ENCODE measurements at places on chromosomes 2 and 18. TPM values are rescaled to one million over a fixed set of nuclear protein-coding genes. Genes with fewer than 3 reads are reported as not detected.

Gene KCNIP3
- 11.8 TPM for total RNA-seq

Gene UGT1A3
- total RNA-seq, result not detected

Gene SRBD1
- 13.3 TPM for total RNA-seq

Gene KLHL30
- 0.49 TPM for total RNA-seq

Gene TBR1
- not detected for total RNA-seq

Gene SLC66A3
- 35.0 TPM for total RNA-seq

Gene IL1B
- 3.8 TPM for total RNA-seq

Gene MZT2A
- 79.4 TPM for total RNA-seq

Gene GCA
- 10.9 TPM for total RNA-seq

Gene TEX44
- not detected for total RNA-seq

Gene NAT8
- total RNA-seq, result not detected

Gene OR6B2
- total RNA-seq, result not detected

Gene RAPH1
- 13.8 TPM for total RNA-seq

Gene ZNF396
- total RNA-seq, result 1.9 TPM

- no peaks in the 10 kb centered on the region for H3K27me3 ChIP-seq
- no peak overlapping the region for H3K27ac ChIP-seq
- no peak for DNase-seq
- H3K36me3 ChIP-seq, result no peaks in the 10 kb centered on the region
Observed at GRCh38 chr2:206736935-206737334, 18.7 kb upstream of the DYTN start.

GRCh38 chr18:68855491-68855890 lies 57.6 kb downstream of the CCDC102B start:
- H3K27ac ChIP-seq, result no peak overlapping the region
- H3K4me1 ChIP-seq, result no peaks in the 10 kb centered on the region
- H3K36me3 ChIP-seq, result no peaks in the 10 kb centered on the region
- no peak for DNase-seq
- H3K27me3 ChIP-seq, result no peaks in the 10 kb centered on the region

GRCh38 chr2:154161286-154161685 lies 289.6 kb downstream of the GALNT13 start:
- DNase-seq, result no peak
- H3K27ac ChIP-seq, result no peak overlapping the region
- no peaks in the 10 kb centered on the region for H3K4me1 ChIP-seq
- H3K36me3 ChIP-seq, result no peaks in the 10 kb centered on the region
- no peaks in the 10 kb centered on the region for H3K27me3 ChIP-seq

DNA sequence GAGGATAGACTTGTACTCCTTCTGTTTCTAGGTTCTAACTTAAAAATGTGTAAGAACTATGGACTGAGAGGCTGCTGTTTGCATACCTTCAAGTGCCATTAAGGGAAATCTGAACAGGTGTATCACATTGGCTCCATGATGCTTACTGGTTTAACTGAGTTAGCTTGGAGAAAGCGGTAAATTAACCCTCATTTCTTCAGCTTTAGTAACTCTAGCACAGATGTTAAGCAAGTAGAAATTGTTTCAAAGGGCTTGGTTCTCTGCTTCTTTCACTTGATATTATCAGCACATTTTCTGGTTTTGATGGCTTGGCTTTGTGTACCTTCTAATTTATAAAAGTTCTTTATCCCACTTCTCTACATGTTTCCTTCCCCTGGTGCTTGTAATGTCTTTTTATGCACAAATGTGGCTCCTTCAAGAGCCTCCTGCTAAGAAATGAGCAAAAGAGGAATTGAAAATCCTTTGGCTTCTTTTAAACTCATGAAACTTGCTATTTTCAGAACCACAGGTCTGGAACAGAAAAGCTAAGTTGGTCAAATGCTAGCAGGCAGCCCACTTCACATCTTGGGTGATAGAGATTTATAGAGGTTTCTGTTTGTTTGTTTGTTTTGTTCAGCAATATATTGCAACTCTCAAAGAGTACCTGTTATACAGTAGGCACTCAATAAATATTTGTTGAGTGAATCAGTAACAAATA lies 249.9 kb upstream of the THUMPD2 start:
- H3K36me3 ChIP-seq, result no peaks in the 10 kb centered on the region
- H3K27ac ChIP-seq, result no peak overlapping the region
- no peak overlapping the region for H3K4me3 ChIP-seq
- DNase-seq, result no peak
- H3K27me3 ChIP-seq, result no peaks in the 10 kb centered on the region
- H3K4me1 ChIP-seq, result no peaks in the 10 kb centered on the region

GRCh38 chr2:71743995-71744675 lies 290.8 kb downstream of the DYSF start:
- H3K4me1 ChIP-seq, result peaks cover 67% of the 10 kb centered on the region
- H3K27ac ChIP-seq, result no peak overlapping the region
- no peaks in the 10 kb centered on the region for H3K36me3 ChIP-seq
- no peak overlapping the region for H3K4me3 ChIP-seq
- H3K27me3 ChIP-seq, result no peaks in the 10 kb centered on the region

GRCh38 chr2:29706171-29706720 lies 215.1 kb downstream of the ALK start:
- H3K27me3 ChIP-seq, result no peaks in the 10 kb centered on the region
- no peaks in the 10 kb centered on the region for H3K36me3 ChIP-seq
- no peak overlapping the region for H3K4me3 ChIP-seq
- no peak overlapping the region for H3K27ac ChIP-seq
- DNase-seq, result no peak
- no peaks in the 10 kb centered on the region for H3K4me1 ChIP-seq

GRCh38 chr18:23530195-23530594 lies 26.9 kb downstream of the RMC1 start:
- no peak overlapping the region for H3K27ac ChIP-seq
- H3K4me1 ChIP-seq, result no peaks in the 10 kb centered on the region
- H3K36me3 ChIP-seq, result peaks cover 67% of the 10 kb centered on the region
- no peaks in the 10 kb centered on the region for H3K27me3 ChIP-seq
- no peak for DNase-seq

GRCh38 chr18:75654386-75654785 lies 226.9 kb upstream of the SMIM21 start:
- H3K36me3 ChIP-seq, result no peaks in the 10 kb centered on the region
- no peak overlapping the region for H3K4me3 ChIP-seq
- H3K27me3 ChIP-seq, result no peaks in the 10 kb centered on the region

DNA sequence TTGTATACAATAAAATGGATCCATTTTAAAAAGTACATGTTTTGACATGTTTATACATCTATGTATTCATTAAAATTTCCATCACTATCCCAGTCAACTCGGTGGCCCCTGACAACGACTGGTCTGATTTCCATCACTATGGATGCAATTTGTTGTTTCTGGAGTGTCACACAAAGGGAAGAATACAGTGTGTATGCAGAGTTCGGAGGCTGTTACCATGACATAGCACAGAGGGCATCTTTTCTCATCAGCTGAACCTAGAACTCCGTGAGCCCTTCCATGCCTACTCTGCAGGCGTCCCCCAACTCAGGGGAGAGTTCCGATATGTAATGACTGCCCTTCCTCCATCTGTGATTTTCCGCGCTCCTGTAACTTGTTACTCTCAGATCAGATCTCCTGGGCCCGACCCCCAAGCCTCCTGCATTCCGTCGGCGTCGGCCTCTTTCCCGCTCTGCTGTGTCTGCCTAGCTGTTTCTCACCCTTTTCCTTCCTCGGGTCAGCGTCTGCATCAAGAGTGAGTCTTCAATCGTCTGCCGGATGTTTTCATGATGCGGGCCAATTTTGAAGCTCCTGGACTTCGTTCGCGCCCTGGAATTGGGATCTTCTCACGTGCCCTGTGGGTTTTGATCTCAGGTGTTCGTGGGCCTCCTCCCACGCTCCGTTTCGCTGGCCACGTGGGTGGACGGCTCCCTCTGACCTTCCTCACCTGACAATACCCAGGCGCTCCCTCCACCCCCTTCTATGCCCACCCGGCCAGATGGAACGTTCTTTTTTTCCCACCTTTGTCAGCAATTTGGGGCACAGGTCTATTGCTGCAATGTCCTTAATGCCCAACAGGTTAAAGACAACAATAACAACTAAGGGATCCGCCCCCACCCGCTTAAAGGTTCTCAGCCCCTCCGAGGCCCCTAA lies 161.0 kb downstream of the TWIST2 start:
- H3K4me3 ChIP-seq, result no peak overlapping the region
- H3K4me1 ChIP-seq, result no peaks in the 10 kb centered on the region
- DNase-seq, result peak; percentile 49
- peaks cover 15% of the 10 kb centered on the region for H3K27me3 ChIP-seq

Measured in sigmoid colon (tissue), 7 donors.